ENCODE measurements at places on chromosomes 11 and 22.

DNA sequence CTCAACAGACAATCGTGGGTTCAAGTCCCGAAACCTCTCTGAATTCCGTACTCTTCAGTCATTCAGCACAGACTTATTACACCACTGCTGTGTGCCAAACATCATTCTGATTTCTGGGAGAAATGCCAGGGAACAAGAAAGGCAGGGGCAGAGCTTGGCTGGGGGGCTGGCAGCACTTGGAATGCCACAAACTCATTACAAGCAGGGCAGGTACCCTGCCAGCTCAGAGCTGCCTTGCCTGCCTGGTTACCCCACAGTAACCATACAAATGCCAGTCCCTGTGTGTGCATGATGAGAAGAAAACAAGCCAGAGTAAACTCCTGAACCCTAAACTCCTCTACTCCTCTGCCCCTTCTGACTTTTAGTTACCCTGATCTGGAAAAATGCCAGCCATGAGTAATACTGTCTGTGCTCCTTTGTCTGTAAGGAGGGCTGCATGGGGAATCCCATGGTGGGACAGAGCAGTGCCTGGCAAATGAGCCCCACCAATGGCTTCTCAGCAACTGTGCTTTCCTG, 6.9 kb upstream of the RAD9A start:
- DNase-seq = no peak

- DNase-seq = no peak
Observed at GRCh38 chr11:74012074-74012809, 3.4 kb upstream of the UCP3 start.

GRCh38 chr11:117081908-117082307, 16.3 kb downstream of the SIK3 start:
- DNase-seq = no peak

DNA sequence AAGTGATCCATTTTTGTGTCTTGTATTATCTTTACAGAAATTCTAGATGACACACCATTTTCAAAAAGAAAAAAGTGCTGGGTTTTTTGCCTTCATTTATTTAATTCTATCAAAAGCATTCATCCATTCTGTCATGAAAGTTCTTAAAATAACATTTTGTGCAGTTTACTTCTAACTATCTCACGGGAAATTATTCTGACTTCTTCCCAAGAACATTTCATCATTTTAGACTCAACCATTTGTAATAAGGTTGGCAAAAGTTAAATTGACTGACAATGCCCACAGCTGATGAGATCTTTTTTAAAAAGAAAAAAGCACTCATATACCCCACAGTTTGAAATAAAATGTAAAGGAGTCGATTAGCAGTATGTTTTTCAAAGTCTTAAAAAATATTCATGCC, 68.5 kb downstream of the SBF2 start:
- no peak for DNase-seq

DNA sequence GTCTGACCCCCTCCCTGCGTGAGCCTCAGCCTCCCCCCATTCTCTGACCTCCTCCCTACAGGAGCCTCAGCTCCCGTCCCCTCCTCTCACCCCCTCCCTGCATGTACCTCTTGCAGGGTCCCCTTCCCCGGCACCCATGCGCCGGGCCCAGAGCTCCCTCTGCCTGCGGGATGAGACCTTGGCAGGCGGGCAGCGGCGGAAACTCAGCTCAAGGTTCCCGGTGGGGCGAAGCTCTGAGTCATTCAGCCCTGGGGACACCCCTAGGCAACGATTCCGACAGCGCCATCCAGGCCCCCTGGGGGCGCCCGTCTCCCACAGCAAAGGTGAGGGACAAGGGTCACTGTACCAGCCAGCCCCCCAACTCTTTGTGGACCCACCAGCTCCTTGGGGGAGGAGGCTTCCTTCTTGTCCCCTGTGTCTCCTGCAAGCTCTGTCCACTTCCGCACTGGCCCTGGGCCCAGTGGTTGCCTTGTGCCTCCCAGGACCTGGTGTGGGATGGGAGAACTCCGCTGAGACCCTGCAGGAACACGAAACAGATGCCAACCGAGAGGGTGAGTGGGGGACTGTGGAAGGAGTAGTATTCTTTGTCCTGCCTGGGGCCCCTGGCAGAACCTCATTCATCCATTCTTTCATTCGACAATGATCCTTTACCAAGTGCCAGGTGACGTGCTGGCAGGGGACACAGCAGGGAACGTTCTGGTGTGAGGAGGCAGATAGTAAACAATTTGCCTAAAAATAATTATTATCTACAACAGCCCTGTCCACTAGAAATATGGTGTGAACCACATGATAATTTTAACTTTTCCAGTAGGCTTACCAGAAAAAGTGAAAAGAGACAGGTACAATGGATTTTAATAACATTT, 3.7 kb upstream of the RPS6KA4 start:
- no peak for DNase-seq

DNA sequence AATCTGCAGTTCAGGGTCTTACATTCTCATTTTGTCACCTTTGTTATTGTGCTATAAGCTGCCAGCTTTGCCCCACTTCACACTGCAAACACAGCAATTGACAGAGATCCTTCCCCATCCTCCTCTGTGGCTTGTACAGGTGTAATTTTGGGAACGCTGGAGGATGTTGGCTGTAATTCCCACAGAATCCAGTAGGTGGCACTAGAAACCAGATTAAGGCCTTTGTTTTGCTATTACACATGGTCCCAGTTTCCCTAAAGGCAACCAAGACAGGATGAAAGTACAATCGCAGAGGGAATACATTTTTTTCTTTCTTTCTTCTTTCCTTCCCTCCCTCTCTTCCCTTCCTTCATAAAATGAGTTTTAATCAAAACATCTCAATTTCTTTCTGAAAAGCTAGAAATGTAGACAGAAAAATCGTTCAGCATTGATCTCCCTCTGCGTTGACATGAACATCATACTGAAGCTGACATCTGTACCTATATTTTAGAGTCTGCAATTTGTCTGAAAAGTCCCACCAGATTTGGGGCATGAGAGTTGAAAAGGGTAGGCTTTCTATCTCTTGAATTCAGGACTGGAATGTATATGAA, 21.3 kb upstream of the NELL1 start:
- peak; percentile 14 for DNase-seq

- DNase-seq = no peak
Observed at GRCh38 chr11:2683806-2684205, 16.0 kb downstream of the KCNQ1OT1 start.

DNA sequence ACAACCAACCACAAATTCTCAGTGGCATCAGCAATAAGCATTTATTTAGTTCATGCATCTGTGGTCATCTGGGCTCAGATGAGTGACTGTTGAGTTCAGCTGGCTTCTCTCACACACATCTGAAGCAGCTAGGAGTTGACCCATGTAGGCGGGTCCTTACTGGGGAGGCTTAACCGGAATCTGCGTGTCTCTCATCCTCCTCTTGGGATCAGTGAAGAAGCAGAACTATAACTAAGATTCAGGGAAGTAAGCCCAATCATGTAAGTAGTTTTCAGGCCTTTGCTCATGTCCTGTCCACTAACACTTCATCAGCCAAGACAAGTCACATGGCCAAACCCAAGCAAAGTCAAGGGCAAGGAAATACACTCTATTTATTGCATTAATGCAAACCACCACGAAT, 236.2 kb downstream of the C11orf87 start:
- DNase-seq = no peak

- no peak for DNase-seq
Observed at GRCh38 chr11:58900479-58901420, 38.5 kb upstream of the GLYATL1 start.

- DNase-seq = no peak
Observed at GRCh38 chr11:105273660-105274280, 134.2 kb upstream of the CARD18 start.

- DNase-seq = no peak
Observed at GRCh38 chr11:84289381-84289906, 1003.3 kb upstream of the CCDC90B start.

GRCh38 chr11:92130421-92130831, 94.2 kb upstream of the FAT3 start:
- no peak for DNase-seq

DNA sequence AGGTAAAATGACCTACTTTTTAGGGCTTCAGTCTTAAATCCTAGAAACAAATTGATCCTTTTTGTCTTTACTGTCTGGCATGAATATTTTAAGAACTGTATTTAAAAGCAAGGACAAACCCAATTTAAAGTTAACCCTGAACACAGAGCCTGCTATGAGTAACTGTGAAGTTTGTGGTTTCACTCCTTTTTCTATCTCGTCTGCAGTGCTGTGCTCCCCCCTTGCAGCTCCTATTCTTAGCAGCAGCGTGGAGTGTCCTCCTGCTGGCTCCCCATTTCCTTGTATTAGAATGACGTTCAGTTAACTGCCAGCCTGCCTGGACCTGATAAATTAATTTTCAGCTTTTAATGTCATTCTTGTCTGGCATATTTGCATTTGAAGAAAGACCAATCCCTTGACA, 40.0 kb upstream of the LRRC4C start:
- DNase-seq = no peak

DNA sequence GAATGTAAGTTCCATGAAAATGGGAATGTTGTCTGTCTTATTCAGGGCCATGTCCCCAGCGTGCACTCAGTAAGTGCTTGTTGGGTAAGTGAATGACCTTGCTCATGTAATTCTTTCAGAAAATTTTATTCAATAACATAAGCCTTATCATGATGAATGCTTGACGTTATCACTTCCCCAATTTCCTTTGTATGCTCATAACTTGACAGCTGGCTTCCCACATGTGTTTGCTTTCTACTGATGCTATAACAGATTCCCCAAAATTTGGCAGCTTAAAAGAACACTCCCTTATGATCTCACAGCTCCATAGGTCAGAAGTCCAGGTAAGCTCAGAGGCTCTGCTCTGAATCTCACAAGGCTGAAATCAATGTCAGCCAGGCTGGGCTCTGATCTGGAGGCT, 155.8 kb upstream of the POU2AF2 start:
- DNase-seq = no peak

- peak; percentile 87 for DNase-seq
Observed at GRCh38 chr11:36509694-36510593, at the start of gene TRAF6. Gene TRAF6, minus strand, starts transcription at chr11:36510272. Its CDS starts 8,757 bp downstream, at chr11:36501515.

GRCh38 chr11:117532568-117532967, 204.9 kb downstream of the CEP164 start:
- no peak for DNase-seq

DNA sequence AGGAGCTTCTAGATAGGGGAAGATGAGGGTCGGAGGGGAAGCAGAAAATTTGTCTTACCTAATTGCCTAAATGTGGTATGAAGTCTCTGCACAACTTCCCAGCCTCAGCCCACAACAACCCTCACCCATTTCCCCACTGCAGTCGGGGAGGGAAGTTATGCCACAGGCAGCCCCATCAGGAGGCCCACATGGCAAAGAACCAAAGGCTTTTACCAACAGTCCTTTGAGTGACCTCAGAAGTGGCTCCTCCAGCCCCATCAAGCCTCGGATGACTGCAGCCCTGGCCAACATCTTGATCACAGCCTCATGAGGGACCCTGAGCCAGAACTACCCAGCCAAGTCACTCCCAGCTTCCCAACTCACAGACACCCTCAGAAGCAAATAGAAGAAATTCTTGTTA, 54.8 kb downstream of the CHST1 start:
- DNase-seq = no peak

- DNase-seq = no peak
Observed at GRCh38 chr11:129569007-129569406, 193.4 kb downstream of the BARX2 start.

Data from T-helper 17 cell (primary cell).